ENCODE measurements at places on chromosomes 2 and 18.
A peak's percentile ranks its signal among the peaks of the same experiment; 100 is the strongest.

GRCh38 chr2:65264821-65265670 is 37.4 kb downstream of the ACTR2 start:
- DNase-seq = no peak

DNA sequence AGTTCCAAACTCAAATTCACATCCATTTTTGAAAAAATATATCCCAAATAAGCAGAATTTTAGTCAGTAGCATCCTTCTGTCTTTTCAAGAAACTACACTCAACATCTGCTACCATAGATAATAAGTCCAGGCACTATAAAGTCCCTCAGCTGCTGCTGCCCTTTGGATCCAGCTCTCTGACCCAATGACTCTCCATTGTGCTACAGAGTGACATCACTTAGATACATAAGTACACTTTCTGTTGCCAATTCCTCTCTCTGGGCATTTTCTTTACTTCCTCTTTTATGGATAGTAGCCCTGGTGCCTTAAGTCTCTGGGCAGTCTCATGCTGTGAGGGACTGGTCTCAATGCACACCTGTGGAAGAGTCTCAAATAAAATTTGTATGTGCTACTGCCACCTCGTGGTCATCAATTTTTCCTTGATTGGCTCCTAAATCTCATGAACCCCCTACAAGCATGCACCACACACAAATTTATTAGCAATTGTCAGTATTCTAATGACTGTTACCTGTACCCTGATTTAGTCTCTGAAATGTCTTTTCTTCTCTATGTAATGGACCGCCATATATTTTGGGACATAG is 219.2 kb downstream of the LRP1B start:
- no peak for DNase-seq

DNA sequence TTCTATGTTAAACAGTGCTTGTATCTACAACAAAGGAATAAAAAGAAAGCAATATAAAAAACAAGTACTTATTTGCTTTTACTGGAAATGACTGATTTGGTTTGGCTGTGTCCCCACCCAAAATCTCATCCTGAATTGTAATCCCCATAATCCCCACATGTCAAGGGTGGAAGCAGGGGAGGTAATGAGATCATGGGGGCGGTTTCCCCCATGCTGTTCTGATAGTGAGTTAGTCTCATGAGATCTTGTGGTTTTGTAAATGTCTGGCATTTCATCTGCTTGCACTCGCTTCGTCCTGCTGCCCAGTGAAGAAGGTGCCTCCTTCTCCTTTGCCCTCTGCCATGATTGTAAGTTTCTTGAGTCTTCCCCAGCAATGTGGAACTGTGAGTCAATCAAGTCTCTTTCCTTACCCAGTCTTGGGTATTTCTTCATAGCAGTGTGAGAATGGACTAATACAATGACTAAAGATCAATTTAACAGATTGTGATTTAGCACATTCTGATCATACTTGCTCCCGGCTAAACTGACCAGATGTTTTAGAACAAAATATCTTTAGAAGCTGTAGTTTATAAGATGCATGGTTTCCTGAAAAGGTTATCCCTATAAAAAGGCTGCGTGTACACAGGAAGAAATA is 19.9 kb downstream of the PTH2R start:
- DNase-seq = no peak

- no peak for DNase-seq
These were observed 398.5 kb upstream of the FIGN start for GRCh38 chr2:164134336-164134735.

DNA sequence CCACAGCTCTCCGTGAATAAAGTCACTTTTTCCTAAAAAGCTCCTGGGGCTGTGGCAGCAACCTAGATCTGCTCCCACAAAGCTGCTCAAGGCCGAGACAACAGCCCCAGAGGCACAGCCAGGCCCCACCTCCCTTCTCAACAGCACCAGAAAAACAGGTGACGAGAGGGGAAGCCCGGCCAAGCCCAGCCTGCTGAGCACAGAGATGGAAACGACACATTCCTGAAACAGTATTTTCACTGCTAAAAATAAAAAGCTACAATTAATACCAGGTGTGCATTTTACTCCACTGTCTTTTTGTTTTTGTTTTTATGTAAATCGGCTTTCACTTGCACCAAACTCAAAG is 199.3 kb downstream of the HDAC4 start:
- no peak for DNase-seq

- DNase-seq = no peak
These were observed 98.5 kb downstream of the EVA1A start for GRCh38 chr2:75462206-75462605.

DNA sequence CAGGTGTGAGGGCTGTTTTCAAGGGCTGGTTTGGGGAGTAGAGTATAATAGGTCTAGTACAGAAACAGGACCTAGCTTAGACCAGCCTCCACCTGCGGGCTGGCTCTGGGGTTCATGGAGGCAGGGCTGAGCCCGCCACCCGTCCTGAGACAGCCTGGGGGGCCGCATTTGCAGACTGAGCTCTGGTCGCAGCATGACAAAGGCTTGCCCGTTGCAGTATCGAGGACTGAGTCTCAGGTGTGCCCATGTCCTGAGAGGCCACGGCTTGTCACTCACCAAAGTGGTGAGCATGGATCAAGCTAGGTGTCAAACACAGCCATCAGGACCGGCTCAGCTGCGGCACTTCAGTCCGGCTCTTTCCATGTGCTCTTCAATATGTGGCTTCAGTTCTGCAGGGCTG is 144.7 kb downstream of the KLHL29 start:
- no peak for DNase-seq

- DNase-seq = peak; percentile 35
These were observed 419 bp downstream of the EPHA4 start for GRCh38 chr2:221571551-221572218.

GRCh38 chr2:151325581-151326095 is 31.8 kb upstream of the TNFAIP6 start:
- DNase-seq = no peak

GRCh38 chr2:208711598-208711997 is 305.0 kb downstream of the PTH2R start:
- no peak for DNase-seq

DNA sequence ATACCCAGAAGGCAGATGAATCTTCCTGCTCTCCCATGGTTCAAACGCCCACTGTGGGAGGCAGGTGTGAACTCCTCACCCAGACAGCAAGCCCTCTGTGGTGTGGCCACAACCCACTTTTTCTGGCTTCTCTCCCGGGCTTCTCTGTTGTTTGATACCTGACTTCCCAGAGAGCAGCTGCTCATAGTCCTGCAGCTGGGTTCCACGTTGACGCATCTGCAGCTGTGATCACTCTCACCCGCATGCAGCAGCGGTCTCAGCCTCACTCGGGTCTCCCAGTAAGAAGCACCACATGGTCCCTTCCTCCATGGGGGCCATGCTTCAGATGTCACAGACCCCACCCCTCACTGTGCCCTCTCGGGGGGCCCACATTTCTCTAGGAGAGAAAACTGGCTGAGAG is 3.5 kb downstream of the ASPRV1 start:
- DNase-seq = no peak

DNA sequence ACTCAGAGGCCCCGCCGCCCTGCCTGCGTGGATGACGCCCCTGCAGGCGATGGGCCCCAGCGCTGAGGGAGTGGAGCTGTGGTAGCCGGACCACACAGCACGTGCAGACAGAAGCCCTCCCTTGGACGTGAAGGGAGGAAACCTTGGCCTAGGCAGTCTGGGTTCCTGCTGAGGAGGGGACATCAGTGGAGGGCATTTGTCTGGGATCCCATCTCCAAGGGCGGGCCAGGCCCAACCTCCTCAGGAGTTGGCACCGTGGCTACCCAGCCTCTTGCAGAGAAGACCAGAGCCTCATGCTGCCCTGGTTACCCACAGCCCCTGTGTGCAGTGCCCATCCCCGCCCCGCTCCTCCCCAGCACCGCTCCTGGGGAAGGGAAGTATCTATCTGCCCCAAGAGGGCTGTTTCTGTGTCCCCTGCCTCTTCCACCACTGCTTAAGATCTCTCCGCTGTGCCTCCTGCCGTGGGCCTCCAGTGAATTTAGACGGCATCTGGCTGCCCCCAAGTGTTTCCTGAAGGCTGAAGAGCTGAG is 241.8 kb downstream of the KLHL29 start:
- no peak for DNase-seq

- DNase-seq = no peak
These were observed 269.2 kb upstream of the ZNF521 start for GRCh38 chr18:25621144-25621543.

DNA sequence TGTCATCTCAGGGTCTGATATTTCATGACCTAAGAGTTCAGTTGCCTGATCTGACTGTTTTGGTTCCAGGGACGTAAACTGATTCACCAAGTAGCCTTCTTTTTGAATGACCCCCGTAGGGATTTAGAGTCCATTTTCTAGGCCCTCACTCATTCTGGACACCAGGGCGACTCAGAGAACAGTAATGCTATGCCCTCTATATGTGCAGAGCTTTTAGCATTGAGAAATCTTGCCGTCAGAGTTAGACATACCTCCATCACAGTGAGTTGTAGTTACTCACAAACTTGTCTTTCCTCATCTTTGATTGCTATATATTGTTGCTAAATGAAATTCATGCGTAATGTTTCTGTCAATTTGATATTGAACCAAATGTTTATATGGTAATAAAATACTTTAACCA is 92.3 kb downstream of the OSBPL6 start:
- DNase-seq = no peak

DNA sequence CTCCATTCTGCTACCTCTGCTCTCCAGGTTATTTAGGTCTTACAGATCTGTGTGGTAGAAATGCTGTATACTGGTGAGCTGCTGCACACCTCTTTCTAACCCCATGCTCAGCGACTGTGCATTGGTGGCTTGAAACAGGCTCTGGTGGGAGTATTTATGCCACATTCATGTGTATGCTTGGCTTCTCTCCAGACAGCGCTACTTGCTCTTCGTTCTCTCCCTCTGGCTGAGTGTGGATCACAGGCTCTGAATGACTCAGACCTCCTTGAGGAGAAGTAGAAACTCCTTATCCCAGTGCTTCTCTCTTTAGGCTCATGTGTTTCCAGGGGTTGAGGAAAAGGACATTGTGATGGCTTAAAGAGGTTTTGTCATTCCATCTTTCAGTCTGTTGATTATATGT is 54.9 kb downstream of the FHOD3 start:
- no peak for DNase-seq
